ENCODE measurements at places on chromosomes 1 and 21. TPM values are rescaled to one million over a fixed set of nuclear protein-coding genes. Genes with fewer than 3 reads are reported as not detected.

FTCD gene
- total RNA-seq: 0.46 TPM

- DNase-seq: no peak
- no peak overlapping the region for H3K27ac ChIP-seq
- no peaks in the 10 kb centered on the region for H3K36me3 ChIP-seq
- H3K4me1 ChIP-seq: peaks cover 8% of the 10 kb centered on the region
- H3K27me3 ChIP-seq: no peaks in the 10 kb centered on the region
Measured at GRCh38 chr1:89557956-89558355, 33.3 kb downstream of the LRRC8B start.

DNA sequence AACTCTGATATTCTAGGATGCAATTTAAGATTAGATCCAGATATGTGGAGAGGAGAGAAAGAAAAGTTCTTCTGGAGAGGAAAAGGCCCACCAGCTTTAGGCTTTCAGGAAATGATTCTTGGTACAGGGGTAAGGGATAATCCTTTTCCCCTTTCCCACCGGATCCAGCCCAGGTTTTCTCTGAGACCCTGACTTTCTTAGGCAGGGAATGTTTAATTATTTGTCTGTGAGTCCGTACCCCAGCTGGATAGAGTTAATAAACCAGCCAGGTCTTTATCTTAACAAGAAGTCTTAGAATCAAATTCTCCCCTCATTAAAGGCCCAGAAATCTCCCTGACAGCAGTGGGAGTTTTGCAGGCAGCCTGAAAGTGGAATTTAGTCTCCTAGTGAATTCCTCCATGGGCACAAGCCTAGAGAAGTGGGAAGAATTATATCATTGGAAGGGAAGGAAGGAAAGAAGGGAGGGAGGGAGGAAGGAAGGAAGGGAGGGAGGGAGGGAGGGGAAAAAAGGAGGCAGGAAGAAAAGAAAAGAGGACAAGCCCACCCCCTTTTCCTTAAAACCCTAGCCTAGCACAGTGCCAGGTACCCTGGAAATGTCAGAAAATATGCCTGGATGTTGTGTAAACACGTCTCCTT, 189.0 kb downstream of the PLPP3 start:
- no peak overlapping the region for H3K27ac ChIP-seq
- no peaks in the 10 kb centered on the region for H3K36me3 ChIP-seq
- no peak for DNase-seq
- H3K27me3 ChIP-seq: no peaks in the 10 kb centered on the region
- peaks cover 3% of the 10 kb centered on the region for H3K4me1 ChIP-seq
- no peak overlapping the region for H3K4me3 ChIP-seq

- peaks cover 7% of the 10 kb centered on the region for H3K36me3 ChIP-seq
- peaks cover 4% of the 10 kb centered on the region for H3K4me1 ChIP-seq
- H3K27me3 ChIP-seq: no peaks in the 10 kb centered on the region
Measured at GRCh38 chr21:32717851-32718316, 9.9 kb downstream of the SYNJ1 start.

DNA sequence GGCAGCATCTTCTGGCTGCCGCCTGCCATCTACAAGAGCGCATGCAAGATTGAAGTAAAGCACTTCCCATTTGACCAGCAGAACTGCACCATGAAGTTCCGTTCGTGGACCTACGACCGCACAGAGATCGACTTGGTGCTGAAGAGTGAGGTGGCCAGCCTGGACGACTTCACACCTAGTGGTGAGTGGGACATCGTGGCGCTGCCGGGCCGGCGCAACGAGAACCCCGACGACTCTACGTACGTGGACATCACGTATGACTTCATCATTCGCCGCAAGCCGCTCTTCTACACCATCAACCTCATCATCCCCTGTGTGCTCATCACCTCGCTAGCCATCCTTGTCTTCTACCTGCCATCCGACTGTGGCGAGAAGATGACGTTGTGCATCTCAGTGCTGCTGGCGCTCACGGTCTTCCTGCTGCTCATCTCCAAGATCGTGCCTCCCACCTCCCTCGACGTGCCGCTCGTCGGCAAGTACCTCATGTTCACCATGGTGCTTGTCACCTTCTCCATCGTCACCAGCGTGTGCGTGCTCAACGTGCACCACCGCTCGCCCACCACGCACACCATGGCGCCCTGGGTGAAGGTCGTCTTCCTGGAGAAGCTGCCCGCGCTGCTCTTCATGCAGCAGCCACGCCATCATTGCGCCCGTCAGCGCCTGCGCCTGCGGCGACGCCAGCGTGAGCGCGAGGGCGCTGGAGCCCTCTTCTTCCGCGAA, 3.8 kb downstream of the CHRNB2 start:
- peaks cover 11% of the 10 kb centered on the region for H3K27me3 ChIP-seq
- no peak for DNase-seq
- no peaks in the 10 kb centered on the region for H3K36me3 ChIP-seq
- H3K4me3 ChIP-seq: no peak overlapping the region
- no peak overlapping the region for H3K27ac ChIP-seq

GRCh38 chr1:220770245-220770913, 16.3 kb upstream of the MTARC1 start:
- H3K4me3 ChIP-seq: no peak overlapping the region
- H3K27me3 ChIP-seq: no peaks in the 10 kb centered on the region
- no peak overlapping the region for H3K27ac ChIP-seq
- H3K36me3 ChIP-seq: peaks cover 37% of the 10 kb centered on the region

All from upper lobe of right lung (tissue), 1 donor.